Spleen (tissue), 13 donors: ENCODE measurements at places on chromosomes 5 and 9. TPM values are rescaled to one million over a fixed set of nuclear protein-coding genes. Genes with fewer than 3 reads are reported as not detected.

- H3K27me3 ChIP-seq: no peaks in the 10 kb centered on the region
- no peaks in the 10 kb centered on the region for H3K4me1 ChIP-seq
- DNase-seq: no peak
- no peaks in the 10 kb centered on the region for H3K36me3 ChIP-seq
- no peak overlapping the region for H3K27ac ChIP-seq
Measured at GRCh38 chr9:121066850-121067249, 7.9 kb upstream of the CNTRL start.

- no peak for DNase-seq
- H3K4me3 ChIP-seq: no peak overlapping the region
- H3K4me1 ChIP-seq: no peaks in the 10 kb centered on the region
- H3K27ac ChIP-seq: no peak overlapping the region
- no peaks in the 10 kb centered on the region for H3K27me3 ChIP-seq
- H3K36me3 ChIP-seq: peaks cover 7% of the 10 kb centered on the region
Measured at GRCh38 chr9:135924628-135925338, 17.4 kb upstream of the CAMSAP1 start.

DNA sequence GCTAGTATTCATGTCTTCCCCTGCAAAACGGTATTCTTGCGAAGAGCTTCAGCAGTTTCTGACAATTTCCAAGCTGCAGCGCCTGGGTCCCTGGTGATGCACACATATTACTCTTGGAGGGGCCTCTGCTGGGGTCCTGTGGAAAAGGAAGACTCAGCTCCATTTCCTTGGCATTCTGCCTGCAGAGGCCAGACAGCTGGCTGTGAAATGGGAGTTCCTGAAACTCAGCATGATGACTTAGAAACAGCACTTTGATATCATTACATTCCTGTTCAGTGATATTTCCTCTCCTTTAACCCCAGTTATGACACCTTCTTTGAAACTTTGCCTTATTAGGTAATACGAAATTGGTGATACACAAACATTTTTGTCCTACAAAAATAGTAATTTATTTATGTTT, 98.5 kb downstream of the APBA1 start:
- DNase-seq: no peak
- no peaks in the 10 kb centered on the region for H3K4me1 ChIP-seq
- H3K27ac ChIP-seq: no peak overlapping the region
- H3K36me3 ChIP-seq: no peaks in the 10 kb centered on the region

- no peaks in the 10 kb centered on the region for H3K27me3 ChIP-seq
- peak overlapping the region; percentile 100 for H3K27ac ChIP-seq
- no peak for DNase-seq
- peaks cover 68% of the 10 kb centered on the region for H3K4me1 ChIP-seq
- peak overlapping the region; percentile 91 for H3K4me3 ChIP-seq
Measured at GRCh38 chr5:178624631-178625546, 2.0 kb downstream of the CLK4 start.

DNA sequence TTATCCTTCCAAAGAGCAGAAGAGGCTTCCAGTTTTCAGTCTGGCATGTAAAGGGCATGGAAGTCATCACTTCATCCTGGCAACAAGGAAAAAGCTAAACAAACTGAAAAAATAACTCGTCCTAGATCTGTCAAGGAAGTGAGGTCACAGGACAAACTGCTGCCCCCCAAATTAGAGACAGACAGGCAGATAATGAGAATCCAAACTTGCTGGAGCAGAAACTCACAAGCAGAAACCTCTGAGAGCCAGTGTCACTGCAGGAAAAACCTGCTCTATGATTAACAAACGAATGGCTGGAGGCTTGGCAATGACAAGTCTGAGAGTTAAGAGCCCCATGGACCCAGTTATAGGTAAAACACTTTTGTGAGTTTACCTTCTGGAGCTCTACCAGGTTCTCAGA, 18.9 kb upstream of the MLANA start:
- no peaks in the 10 kb centered on the region for H3K4me1 ChIP-seq
- no peak for DNase-seq
- H3K27me3 ChIP-seq: no peaks in the 10 kb centered on the region

Gene PCDHGA7
- 0.22 TPM for polyA plus RNA-seq
